ENCODE measurements at places on chromosomes 4 and X.

DNA sequence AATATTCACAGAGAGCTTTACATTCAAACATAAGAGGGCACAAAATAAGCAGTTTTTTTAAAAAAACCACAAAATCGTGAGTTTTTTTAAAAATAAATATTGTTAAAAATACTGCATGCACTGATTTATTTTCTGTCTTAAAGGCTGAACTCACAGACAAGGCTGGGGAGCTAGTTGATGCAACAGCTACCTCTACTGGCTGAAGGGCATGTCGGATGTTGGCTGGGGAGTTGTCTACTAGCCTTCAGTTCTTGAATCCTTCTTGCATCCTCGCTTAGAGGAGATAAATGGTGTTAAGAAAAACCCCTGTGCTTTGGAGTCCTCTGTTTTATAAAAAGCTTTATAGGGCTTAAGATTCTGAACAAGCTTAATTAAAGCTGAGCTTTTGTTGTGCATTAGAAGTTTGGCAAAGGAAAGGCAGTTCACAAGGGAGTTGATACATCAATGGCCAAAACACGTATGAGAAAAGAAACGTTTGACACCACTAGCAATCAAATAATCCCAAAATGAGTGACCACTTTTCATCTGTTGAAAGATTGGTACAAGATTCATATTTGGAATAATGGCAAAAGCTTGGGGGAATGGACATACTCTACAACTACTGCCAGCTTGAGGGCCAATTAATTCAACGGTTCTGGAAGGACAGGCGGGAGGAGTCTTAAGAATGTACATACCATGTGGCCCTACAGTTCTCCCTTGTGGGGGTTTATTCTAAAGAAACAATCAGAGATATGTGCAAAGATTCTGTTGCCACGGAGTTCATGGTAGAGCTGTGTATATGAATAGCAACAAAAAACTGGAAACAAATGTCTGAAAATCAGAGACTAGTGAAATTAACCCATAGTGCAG, 94.7 kb downstream of the SEL1L3 start:
- peak; percentile 64 for DNase-seq

DNA sequence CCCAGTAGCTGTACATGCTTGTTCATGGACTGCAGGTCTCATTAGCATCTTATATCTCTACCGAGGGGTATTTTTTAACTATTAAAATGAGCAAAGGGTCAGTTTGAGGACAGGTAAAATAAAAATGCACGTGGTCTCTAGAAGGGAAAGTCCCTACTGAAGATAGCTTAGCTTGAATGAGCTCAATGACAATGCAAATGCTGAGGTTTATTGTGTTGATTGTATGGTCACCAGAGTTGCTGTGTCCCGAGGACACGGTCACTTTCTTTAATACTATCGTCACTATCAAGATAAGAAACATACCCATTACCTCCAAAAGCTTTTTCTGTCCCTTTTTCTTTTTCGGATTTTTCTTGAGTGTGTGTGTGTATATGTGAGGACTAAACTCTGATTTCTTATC, 250.5 kb upstream of the PRKX start:
- DNase-seq, result no peak

GRCh38 chr4:25970691-25971432, 56.8 kb downstream of the SMIM20 start:
- no peak for DNase-seq

DNA sequence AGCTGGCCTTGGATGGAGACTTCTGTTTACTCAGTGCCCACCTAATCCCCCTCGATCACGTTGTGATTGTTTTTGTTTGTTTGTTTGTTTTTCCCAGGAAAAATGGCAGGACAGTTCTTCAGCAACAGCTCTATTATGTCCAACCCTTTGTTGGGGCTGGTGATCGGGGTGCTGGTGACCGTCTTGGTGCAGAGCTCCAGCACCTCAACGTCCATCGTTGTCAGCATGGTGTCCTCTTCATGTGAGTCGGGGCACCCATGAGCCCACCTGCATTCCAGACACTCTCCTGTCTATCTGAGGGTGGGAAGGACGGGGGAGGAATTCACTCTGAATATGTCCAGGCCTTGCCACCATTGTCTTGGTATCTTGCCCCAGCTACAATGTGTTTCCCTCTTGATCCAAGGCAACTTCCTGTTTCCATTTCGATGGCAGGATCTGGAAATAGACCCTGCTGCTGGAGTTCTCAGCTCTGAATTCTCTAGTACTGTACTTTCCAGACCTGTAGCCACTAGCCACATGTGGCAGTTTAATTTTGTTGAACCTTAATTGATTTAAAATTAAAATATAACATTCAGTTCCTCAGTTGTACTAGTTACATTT, 10.5 kb downstream of the SLC34A2 start:
- no peak for DNase-seq

DNA sequence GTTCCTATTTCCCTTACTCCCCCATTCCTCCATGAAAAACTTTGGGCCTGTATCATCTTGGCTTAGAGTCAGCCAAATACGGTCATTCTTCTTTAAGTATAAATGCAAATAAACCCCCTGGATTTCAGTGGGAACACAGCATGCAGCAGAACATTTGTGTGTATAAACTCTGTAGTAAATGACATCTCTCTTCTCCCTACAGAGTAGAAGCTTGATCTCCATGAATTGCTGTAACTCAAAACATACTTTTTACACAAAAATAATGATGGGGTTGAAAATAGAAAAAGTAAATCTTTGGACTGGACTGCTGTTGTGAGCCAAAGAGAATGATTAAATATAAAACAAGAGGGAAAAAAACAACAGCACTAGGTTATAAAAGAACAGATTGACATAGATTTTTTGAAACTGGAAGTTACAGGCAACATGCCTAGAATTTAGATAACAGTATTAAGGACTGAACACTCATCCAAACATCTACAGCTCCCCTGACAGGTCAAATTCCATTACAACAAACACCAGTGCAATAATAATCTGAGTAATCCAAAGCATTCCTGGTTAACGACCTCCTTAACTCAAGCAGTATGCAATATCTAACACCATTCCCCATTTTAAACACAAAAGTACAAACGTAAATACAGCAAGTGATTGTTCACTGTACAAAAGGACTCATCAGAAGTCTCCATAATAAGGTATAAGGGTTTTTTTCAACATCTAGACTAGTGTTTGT, 30.7 kb downstream of the TSPAN5 start:
- peak; percentile 85 for DNase-seq
